ENCODE measurements at places on chromosomes 7 and 10. TPM values are rescaled to one million over a fixed set of nuclear protein-coding genes. Genes with fewer than 3 reads are reported as not detected.
A peak's percentile ranks its signal among the peaks of the same experiment; 100 is the strongest.

DNA sequence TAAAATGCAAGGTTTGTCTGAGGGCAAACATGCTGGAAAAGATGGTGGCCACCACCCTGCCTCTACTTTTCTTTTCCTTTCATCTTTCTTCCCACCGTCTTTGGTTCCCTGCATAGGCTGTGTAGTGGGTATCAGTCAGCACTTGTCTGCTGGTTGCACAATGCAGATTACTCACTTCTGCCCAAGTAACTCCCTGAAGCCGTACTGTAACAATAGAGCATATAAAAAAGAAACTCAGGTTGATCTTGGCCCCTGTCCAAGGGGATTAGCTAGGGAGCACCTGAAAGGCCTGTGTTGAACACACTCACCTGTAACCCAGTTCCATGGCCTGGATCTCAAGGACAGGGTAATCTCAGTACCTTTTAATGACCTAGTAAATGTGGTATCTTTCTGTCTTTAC is 533.0 kb upstream of the GALNT17 start:
- no peak for DNase-seq

GRCh38 chr7:101140339-101140699 is 13.4 kb downstream of the SERPINE1 start:
- peak; percentile 37 for DNase-seq

DNA sequence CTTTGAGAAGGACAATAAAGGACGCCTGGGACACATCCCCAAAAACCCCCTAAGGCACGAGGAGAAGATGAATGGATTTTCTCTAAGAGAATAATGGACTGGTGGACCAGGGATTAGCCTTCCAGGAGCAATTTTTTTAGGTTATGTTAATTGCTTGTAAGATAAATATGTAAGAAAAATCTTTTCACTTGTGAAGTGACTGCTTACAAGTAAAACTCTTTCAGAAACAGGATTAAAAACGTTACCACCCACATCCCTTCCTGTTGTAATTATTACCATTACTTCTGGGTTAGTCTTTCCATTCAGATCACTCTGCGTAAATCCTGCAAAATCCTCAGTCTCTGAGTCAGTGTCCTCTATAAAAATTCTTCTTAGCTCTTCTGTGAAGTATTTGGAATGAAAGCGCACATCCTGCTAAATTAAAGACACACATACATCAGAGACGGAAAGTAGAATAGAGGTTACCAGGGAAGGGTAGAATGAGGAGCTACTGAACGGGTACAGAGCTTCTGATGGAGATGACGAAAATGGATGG is 34.3 kb downstream of the CDCA7L start:
- no peak for DNase-seq

GRCh38 chr10:21202776-21203462 is 305.8 kb upstream of the NEBL start:
- DNase-seq = no peak

The SCD gene
- total RNA-seq = 426 TPM

DNA sequence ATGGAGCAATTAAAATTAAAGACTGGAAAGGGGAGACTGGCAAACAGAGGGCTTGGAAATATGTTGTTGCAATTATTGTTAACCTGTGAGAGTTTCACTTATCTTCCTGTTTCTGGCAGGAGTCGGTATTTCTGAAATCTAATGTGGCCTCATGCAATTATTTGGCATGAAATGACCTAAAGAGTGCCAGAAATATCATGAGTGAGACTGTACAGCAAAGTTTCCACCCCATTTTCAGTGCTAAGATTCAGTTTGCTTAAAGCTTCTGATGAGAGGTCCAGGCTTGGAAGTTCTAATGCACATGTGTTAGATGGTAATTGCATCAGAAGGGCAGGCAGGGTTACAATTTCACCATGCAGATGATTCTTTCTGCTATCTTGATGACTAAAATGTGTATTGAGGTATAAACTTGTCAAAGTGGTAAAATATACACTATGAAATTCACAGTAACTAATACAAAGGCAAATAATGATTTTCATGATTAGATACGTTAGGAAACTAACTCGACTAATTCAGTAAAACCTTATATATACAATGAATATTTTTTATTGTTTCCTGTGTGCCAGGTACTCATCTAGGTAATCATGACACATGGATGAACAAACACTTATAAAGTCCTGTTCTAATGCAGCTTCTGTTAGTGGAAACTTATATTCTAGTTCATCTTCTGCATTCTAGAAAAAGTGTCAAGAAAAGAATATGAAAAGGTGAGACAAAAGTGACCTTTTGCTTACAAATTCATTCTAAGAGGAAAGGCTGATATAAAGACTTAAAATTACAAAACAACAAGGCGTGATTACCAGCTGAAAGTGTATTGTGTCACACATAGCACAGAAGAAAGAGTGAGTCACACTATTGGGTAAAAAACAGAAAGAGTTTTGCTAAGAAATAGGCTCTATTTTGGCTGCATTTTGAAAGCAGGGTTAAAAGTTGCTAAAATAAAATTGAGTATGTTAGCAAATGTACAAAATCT is 533.4 kb upstream of the SEMA3D start:
- peak; percentile 17 for DNase-seq

GRCh38 chr7:158003441-158004122 is 584.0 kb downstream of the PTPRN2 start:
- no peak for DNase-seq

The FMC1 gene
- 12.8 TPM for total RNA-seq

GRCh38 chr7:46011059-46011458 is 90.0 kb upstream of the IGFBP3 start:
- no peak for DNase-seq

DNA sequence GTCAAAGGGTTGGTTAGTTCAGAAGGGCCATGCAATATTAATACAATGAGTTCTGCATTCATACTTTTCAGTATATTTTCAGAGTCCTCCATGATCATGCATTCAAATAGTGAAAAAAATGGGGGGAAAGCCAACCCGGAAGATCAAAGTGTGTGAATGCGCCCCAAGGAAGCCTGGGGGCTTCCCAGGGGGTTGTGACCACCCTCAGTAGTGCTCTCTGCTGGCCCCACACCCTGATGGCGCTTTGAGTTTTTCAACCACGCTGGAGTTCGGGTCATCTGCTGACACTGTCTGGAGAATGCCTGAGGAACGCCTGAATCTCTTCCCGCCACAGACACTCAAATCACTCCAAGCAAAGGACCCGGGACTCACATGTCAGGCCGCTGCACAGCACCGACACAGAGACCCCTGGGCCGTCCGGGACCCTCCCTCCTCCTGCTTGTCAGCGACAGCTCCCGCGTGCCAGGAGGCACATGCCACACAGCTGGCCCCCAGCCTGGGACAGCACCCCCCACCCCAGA is 1.0 kb downstream of the TNS3 start:
- no peak for DNase-seq

The CH25H gene
- not detected for total RNA-seq

The OR2A42 gene
- total RNA-seq = not detected

DNA sequence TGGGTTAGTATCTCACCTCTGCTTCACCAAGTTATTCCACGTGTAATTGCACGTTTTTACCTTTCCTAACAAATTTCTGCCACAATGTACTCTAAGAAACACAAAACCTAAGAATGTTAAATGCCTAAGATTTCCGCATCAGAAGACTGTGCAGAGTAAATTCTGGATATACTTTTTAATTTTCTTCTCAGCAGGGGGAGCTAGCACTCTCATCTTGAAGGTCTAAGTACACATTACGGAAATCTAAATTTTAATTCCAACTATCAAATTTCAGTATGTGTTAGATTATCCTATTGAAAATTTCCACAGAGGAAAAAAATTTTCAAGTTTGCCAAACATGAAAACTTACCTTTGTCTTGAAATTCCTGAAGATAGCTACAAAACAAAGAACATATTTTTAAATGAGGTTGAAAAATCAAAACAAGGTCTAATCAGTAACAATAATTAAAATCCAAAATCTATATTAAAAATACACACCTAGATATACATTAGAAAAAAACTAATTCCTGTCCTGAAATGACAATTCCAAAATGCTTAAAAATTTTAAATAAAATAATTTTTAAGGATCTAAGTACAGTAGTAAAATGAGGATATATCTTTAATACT is 10.5 kb downstream of the SKAP2 start:
- DNase-seq = peak; percentile 69

DNA sequence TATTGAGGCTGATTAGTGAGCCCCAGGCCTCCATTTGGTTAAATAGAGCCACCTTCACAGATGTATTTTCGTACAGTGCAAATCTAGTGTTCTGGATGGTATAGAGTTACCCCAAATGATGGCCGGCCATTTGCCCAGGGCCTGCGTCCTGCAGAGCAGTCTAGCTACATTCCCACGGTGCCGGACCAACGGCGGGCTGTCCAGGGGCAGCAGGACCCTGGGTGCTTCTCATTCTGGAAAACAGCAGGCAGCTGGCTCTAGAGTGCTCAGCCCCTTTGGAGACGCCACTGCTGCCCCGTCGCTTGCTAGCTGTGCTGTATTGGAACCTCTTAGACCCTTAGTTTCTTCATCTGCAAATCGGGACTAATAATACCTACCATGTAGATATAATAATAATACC is 149.1 kb downstream of the RGS10 start:
- no peak for DNase-seq

The SUGCT gene
- total RNA-seq = 2.2 TPM

DNA sequence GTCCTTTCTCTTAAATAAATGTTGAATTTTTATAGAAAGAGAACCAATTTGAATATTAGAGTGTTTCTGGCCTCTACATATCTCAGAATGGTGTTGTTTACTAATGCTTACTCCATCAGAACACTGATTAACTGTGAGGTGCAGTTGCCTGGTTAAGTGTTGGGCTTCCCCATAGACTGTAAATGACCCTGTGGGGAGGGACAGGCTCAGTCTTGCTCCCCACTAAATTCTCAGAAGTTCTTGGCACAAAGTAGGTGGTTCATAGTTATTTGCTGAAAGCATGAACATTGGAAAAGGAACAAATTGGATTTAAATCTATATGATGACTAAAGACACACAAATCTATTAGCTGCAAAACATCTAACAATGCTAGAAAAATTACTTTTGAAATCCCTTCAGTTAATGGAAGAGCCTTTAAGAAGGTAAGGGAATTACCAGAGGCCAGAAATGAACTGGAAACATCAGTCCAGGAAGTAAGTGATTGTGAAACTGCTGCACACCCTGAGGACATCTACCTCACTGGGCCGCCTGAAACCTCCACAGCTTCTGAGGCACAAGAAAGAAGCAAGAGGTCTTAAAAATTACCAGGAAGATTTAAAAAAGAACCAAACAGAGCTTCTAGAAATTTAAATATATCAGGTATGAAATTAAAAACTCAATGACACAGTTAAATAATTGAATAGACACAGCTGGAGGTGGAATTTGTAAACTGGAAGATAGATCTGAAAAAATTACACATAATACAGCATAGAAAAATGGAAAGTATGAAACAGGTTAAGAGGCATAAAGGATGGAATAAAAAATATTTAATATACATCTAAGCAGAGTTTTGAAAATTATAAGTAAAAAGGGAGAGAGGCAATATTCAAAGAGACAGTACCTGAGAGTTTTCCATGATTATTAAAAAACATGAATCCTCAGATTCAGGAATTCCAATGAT is 17.8 kb upstream of the COMTD1 start:
- DNase-seq = no peak

DNA sequence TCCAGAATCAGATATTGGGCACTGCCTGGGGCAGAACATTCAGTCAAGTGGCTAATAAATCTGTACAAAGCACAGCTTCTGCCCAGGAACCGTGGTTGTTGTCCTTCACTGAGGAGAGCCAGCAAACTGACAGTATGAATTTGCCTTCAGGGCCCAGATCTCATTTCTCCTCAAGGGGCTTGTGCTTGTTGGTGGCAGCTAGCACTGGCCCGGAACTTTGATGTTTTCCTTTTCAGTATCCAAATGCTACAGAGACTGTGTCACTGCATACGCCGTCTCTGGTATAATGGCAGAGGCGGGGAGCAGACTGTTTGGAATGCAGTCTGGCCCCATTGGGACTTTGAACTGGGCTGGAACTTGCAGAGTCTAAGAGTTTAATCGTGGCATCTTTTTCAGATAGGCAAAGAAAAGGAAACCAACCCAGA is 30.4 kb upstream of the ADD3 start:
- DNase-seq = no peak

DNA sequence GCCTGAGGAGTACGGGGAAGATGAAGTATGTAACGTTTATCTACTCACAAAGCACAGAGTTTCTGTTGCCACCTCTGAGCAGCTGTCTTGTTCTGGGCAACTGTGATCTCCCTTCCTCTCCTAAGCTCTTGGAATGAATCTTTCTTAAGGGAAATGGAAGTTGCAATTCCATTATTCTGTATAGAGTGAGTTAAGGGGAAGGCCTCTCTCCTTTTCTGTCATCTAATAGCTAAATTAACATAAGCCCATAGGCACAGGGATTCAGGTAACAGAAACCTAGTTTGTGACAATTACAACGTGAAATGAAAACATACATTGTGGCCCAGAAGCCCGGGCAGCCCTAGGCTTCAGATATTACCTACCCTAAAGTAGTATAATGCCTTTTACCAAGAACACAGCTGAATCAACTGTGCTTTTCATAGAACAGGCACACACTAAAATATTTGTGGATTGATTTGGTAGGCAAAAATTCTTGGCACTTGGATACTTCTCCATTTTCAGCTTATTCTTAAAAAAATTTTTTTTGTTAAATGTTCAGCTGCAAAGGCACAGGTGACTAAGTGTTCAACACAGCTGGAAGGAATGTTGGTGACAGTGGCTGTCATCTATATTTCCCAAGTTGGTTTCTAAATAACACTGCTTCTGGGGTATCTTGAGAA is 3.8 kb upstream of the PDCD4 start:
- no peak for DNase-seq

All from endothelial cell of umbilical vein (primary cell).